ENCODE measurements at places on chromosomes 4 and X. TPM values are rescaled to one million over a fixed set of nuclear protein-coding genes. Genes with fewer than 3 reads are reported as not detected.

GRCh38 chr4:27397886-27398285 is 537.2 kb downstream of the STIM2 start:
- no peak for DNase-seq
- no peak overlapping the region for H3K4me3 ChIP-seq
- no peak overlapping the region for H3K27ac ChIP-seq
- no peaks in the 10 kb centered on the region for H3K36me3 ChIP-seq

DNA sequence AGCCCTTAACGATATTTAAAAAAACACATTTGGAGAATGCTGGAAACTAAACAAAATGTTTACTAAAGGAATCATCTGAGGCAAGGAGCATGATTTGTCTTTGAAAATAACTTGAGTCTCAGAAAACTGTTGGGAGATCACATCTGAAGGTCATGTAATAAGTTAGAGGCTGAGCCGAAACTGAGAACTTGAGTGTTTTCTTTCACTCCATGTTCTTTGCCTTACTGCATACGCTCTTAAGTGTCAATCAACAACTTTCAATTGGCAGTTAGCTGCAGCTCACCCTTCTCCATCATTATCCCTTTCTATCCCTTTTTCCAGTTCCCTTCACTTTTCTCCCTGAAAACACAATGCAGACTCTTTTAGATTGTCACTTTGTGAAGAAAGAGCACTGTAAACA is 216.2 kb downstream of the ADGRA3 start:
- no peak for DNase-seq
- no peaks in the 10 kb centered on the region for H3K36me3 ChIP-seq
- no peaks in the 10 kb centered on the region for H3K4me1 ChIP-seq

DNA sequence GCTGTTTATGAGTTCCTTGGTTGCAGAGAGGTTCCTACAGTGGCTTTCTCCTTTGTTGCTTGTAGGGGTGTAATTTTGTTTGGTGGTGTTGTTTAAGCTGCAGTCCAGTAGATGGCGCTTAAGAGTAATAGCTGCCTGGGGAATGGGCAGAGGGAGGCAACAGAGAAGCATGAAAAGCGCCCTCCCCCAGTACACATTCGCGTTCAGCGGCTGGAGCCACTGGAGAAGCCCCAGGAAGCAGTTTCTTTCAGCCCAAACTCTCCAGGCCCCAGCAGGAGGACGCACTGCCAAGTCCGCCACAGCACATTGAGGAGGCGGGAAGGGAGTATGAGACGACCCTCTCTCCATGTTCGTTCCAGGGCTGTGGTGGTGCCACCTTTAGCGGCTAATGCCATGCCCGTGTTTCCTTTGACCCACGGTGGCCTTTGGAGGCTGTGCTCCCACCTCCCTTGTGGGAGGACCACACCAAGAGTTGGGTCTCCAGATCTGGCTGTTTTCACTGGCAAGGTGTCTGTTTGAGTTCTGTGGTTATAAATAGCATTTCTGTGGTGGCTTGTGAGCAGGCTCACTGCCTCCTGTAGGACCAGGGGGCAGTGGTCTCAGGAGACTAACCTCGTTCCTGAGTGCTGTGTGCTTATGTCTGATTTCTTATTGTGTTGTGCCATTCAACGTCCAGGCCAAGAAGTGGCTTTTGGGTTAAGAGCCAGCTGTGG is 252.3 kb downstream of the ARHGAP10 start:
- H3K4me1 ChIP-seq, result no peaks in the 10 kb centered on the region
- H3K36me3 ChIP-seq, result no peaks in the 10 kb centered on the region
- H3K27ac ChIP-seq, result no peak overlapping the region
- DNase-seq, result no peak
- no peak overlapping the region for H3K4me3 ChIP-seq
- H3K27me3 ChIP-seq, result no peaks in the 10 kb centered on the region

- no peak overlapping the region for H3K4me3 ChIP-seq
- no peak overlapping the region for H3K27ac ChIP-seq
- H3K27me3 ChIP-seq, result no peaks in the 10 kb centered on the region
- DNase-seq, result no peak
Measured at GRCh38 chrX:142043196-142043595, 139.5 kb downstream of the MAGEC1 start.

DNA sequence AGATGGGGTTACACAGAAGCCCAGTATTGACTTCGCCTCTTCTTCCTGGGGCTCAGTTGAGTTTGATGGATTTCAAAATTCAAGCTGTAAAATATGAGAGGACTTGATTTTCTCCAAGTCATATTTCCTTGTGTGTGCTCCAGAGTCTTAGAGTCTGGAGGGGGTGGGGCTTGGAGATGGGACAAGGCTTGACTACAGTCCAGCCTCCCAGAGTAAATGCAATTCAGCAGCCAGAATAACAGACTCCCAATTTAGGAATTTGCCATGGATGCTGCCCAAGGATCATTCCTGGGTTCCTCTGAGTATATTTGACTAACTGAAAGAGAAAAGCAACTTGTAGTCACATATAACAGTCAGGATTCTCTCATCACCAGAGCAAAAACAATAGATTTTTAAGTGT is 53.7 kb upstream of the RBPJ start:
- H3K4me3 ChIP-seq, result no peak overlapping the region
- DNase-seq, result no peak
- H3K36me3 ChIP-seq, result no peaks in the 10 kb centered on the region

GRCh38 chr4:42396361-42396751 is 932 bp upstream of the SHISA3 start:
- H3K4me3 ChIP-seq, result no peak overlapping the region
- no peaks in the 10 kb centered on the region for H3K4me1 ChIP-seq
- no peak overlapping the region for H3K27ac ChIP-seq
- no peaks in the 10 kb centered on the region for H3K36me3 ChIP-seq
- peaks cover 24% of the 10 kb centered on the region for H3K27me3 ChIP-seq

DNA sequence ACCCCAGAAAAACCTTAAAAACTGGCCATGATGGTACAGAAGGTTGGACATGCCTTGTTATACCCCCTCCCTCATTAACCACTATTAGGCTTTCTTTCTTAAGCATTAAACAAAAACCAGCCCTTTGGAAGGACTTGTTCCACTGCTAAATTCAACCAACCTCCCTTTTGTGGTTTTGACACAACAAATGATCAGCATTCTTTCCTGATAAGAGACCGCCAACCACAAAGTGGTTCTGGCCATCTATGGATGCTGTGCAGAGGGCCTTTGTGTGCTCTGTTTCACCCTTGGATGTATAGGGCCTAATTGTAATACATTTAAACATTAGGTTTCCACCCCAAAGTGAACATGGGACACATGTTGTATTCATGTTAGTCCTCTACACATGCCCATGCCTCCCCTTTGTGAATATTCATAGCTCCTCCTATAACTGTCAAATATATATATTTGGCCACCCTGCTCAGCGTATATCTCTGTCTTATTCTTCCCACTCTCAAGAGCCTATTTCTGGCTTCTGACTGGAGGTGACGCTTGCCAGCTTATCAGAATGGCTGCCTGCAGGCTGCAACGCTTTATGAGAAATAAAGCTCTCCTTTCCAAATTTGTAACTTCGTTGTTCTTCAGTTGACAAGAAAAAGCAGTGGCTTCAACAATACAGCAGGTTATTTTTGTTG is 126.6 kb downstream of the NPNT start:
- H3K4me1 ChIP-seq, result no peaks in the 10 kb centered on the region
- DNase-seq, result no peak
- H3K4me3 ChIP-seq, result no peak overlapping the region
- H3K36me3 ChIP-seq, result no peaks in the 10 kb centered on the region
- H3K27ac ChIP-seq, result no peak overlapping the region

DNA sequence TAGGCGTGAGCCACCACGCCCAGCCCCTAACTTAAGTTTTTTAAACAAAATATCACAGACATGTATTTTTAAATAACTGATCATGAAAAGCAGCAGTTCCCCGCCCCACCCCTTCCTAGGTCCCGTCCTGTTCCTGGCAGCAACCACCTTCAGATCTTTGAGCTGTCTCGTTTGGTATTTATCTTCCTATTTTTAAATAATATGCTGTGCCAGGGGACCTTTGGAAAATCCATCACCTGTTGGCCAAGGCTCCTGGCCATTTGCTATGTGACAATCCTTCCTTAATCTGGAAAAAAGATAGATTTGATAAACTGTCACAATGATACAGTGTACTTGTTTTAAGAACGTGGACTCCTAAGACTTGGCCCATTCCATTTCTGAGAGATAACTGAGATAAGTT is 10.7 kb downstream of the GATB start:
- H3K4me3 ChIP-seq, result no peak overlapping the region
- H3K36me3 ChIP-seq, result no peaks in the 10 kb centered on the region
- no peak overlapping the region for H3K27ac ChIP-seq
- no peak for DNase-seq
- H3K27me3 ChIP-seq, result no peaks in the 10 kb centered on the region

- DNase-seq, result no peak
- H3K27ac ChIP-seq, result no peak overlapping the region
- H3K4me3 ChIP-seq, result no peak overlapping the region
- no peaks in the 10 kb centered on the region for H3K36me3 ChIP-seq
Measured at GRCh38 chr4:951594-952468, 19.6 kb downstream of the TMEM175 start.

- DNase-seq, result no peak
- H3K4me1 ChIP-seq, result peaks cover 8% of the 10 kb centered on the region
- H3K4me3 ChIP-seq, result no peak overlapping the region
- no peaks in the 10 kb centered on the region for H3K36me3 ChIP-seq
- H3K27me3 ChIP-seq, result no peaks in the 10 kb centered on the region
Measured at GRCh38 chr4:37960679-37961450, 667 bp downstream of the PTTG2 start.

DNA sequence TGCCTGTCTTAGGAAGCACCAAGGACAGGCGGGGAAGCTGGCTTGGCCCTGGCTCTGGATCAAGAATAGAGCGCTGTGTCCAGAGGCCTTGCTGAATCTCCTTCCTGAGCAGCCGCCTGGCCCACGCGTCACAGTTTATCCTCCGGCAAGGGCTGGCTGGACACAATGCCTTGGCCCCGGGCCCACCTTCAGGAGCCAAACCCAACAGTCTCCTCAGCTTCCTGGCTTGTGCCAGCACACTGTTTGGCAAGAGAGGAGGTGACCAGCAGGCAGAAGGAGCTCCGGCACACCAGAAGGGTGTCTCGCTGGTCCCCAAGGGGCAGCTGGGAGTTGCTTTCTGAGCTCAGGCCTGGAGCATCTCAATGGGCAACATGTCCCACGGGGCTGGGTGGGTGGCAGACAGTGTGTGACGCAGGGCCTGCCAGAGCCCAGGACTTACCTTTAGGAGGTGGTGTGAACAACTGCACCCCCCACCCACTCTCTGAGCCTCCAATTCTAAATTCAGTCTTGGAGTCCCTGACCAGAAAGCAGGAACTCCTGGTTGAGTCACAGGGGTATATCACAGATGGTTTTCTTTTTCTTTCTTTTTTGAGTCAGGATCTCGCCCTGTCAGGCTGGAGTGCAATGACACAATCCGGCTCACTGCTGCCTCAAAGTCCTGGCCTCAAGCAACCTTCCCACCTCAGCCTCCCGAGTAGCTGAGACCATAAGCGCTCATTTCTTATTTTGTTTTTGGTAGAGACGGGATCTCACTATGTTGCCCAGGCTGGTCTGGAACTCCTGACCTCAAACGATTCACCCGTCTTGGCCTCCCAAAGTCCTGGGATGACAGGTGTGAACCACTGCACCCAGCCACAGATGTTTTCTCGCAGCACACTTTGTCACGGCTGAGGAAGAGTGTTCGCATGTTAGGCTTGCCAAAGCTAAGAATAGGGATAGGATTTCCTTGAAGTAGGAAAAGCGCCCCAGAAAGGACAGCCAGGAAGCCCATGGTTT is 361.2 kb downstream of the BCOR start:
- no peak overlapping the region for H3K4me3 ChIP-seq
- H3K4me1 ChIP-seq, result no peaks in the 10 kb centered on the region
- H3K36me3 ChIP-seq, result no peaks in the 10 kb centered on the region
- H3K27me3 ChIP-seq, result no peaks in the 10 kb centered on the region
- no peak overlapping the region for H3K27ac ChIP-seq
- DNase-seq, result no peak

The OPRPN gene
- not detected for total RNA-seq

The MID1 gene
- 57.0 TPM for total RNA-seq

The CWH43 gene
- total RNA-seq, result not detected

The GLOD5 gene
- total RNA-seq, result not detected

The DRP2 gene
- 0.80 TPM for total RNA-seq

The ADAMTS3 gene
- 0.76 TPM for total RNA-seq

The ZIC3 gene
- total RNA-seq, result not detected

The PDE6B gene
- 8.2 TPM for total RNA-seq

The CXCL1 gene
- 0.33 TPM for total RNA-seq

The IL21 gene
- not detected for total RNA-seq

The CNGA1 gene
- total RNA-seq, result 1.4 TPM

The PRDM5 gene
- total RNA-seq, result 0.85 TPM
